ENCODE measurements at places on chromosomes 12 and 14.

GRCh38 chr12:51269174-51270066, 795 bp downstream of the SMAGP start:
- DNase-seq = no peak

GRCh38 chr12:58079806-58080205, 138.4 kb downstream of the ATP23 start:
- DNase-seq = no peak

- no peak for DNase-seq
Measured at GRCh38 chr14:72682188-72682587, 211.7 kb downstream of the DPF3 start.

DNA sequence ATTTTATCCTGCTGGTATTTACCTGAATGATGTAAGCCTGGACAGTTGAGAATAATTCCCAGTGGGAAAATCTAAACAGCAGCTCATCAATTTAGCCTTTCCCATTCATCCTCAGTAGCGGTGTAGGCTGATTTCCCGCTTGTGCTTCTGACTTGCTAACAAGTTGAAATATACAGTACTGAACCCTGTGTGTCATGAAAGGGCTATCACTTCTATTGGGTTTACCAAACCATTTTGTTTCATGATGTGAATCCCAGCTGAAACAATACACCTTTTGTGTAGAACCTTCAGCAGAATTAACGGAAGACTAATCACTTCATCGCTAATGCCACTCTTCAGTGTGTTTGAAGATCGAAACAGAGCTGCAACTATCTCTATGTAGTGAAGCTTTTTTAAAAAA, 88.4 kb downstream of the POLR3B start:
- peak; percentile 21 for DNase-seq

DNA sequence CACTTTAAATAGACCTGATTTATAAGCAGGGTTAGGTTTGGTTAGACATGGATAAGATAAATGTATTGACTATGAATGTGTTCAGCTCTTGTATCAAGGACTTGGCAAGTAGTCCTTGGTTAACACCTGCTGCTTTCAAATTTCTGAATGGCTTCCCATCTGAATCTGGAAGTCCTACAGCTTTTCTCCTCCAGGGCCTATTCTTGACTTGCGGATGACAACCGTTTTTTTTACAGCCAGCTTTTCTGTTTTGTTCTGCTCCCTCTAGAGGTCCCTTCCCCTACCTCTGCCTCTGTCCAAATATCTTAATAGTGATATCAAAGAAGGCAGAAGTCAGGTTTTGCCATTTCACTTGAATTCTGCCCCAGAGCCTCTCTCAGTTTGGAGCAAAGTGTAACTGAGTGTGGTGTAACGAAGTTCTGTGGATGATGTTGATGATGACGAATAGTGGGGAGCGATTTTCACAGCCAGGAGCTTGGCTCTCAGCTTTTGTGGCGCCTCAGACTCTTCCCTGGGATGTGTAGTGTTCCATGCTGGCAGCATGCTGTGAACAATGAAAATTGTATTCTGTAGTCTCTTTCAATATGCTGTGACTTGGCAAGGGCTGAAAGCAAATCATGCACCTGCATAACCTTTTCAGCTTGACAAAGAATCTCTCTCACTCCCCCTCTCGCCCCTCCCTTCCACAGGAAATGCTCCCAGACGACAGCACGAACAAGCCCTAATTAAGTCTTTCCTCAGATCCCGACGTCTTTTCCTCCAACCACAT, 5.0 kb upstream of the SLC4A8 start:
- DNase-seq = peak; percentile 56

Data from pons (tissue), 1 donor.